ENCODE measurements at places on chromosomes 12 and 14.

- no peak for DNase-seq
Measured at GRCh38 chr14:20476776-20477175, 7.6 kb downstream of the PNP start.

DNA sequence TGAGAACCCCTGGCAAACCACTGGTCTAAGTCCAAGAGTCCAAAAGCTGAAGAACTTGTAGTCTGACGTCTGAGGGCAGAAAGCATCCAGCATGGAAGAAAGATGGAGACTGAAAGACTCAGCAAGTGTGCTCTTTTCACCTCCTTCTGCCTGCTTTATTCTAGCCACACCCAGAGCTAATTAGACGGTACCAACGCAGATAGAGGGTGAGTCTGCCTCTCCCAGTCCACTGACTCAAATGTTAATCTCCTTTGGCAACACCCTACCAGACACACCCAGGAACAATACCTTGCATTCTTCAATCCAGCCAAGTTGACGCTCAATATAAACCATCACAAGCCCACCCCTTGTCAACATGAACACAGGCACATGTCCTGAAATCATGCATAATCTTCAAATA lies 155.1 kb downstream of the CCDC59 start:
- DNase-seq: no peak

GRCh38 chr12:104490186-104490585 lies 33.4 kb downstream of the CHST11 start:
- no peak for DNase-seq

DNA sequence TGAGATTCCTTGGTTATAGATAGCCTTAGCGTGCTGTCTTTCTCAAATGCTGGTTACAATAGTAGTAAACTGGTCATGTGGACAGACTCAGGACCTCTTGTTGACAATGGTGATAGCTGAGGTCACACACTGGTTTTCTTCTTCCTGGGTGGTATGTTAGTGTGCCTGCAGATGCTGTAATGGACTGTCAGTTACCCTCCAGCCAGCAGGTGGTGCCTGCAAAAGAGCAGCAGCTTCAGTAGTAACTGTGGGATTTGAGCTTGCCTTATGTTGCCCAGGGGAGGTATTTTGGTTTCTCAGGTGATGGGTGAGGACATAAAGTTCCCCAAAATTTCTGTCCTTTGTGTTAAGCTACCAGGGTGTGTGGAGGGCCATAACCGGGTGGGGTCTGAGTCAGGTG lies 33.7 kb upstream of the SCAF11 start:
- no peak for DNase-seq

DNA sequence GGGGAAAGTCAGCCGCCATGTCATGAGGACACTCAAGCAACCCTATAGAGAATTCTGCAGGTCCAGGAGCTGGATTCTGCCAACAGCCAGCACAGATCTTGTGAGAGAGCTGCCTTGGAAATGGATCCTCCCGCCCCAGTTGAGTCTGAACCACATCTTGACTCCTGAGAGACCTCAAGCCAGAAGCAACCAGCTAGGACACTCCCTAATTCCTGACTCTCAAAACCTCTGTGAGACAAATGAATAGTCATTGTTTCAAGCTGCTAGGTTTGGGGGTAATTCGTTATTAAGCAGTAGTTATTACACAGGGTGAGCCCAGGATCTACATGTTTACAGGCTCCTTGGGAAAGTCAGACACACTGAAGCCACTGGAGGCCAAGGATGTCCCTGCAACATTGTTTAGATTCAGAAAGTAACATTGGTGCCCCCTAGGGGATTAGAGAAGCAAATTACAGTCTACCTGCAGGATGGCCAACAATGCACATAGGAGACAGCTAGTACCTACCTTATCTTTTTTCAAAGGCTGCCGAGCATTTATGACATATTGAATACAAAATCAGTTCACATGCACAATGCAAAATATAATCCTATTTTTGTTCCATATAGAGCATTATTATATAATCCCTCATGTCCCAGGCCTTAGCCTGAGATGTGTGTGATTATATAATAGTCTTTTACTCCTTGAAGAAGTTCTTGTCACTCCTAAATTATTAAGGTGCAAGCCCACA lies 57.9 kb upstream of the FICD start:
- DNase-seq: no peak

DNA sequence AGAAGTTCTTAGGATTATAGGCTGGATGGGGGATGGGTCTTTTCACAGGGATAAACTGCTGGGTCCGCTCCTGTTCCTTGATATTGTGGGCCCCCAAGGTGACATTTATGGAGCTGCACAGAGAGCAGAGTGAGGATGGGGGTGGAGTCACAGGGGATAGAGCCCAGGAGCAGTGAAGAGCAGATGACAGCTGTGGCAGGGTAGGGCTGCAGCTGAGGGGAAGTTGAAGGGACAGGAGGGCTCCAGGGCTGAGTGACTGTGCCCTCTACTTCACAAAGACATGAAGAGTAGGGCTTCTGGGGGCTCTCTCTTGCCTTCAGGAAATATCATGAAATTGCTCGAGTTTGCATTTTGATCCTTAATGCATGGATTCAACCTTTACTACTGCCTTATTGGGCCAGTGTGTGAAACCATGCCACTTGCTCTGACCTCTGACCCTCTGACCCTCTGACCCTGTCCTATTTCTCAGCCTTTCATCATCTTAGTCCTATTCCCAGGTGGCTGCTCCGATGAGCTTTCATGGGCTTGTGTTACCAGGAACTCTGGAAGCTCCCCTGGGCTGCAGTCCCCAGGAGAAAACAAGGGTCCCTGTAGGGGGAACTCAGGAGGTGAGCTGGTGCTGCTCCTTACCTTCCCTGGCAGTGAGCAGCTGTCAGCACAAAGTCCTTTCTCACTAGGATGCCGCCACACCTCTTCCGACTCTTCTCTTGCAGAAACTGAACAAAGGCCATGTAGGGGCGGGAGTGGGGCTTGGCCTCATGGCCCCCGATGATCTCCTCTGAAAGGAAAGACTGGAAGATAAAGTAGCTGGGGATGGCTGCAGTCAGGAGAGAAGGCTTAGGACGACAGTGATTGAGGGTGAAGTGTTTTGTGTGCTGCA lies 1.6 kb downstream of the GZMH start:
- DNase-seq: no peak

GRCh38 chr14:105507247-105507646 lies 16.2 kb downstream of the TEDC1 start:
- no peak for DNase-seq

- DNase-seq: no peak
Measured at GRCh38 chr12:44307506-44308168, 471.8 kb downstream of the TMEM117 start.

- no peak for DNase-seq
Measured at GRCh38 chr14:25120261-25120660, 70.3 kb upstream of the STXBP6 start.

DNA sequence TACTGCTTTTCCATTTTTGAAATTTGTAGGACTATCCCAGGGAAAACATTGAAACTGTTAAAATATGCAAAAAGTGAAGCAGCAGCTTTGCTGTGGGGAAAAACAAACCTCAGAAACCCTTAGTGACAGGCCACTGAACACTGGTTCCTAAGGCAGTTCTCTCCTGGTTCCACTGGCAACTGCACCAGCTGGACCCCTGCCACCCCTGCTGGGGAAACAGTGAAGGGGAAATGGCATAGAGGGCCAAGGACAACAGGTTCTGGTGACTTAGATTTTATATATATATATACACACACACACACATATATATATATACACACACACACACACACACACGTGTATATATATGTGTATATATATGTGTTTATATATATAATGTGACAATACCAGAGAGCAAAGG lies 16.2 kb upstream of the KRT7 start:
- no peak for DNase-seq

- DNase-seq: no peak
Measured at GRCh38 chr14:105857826-105858675, 331.7 kb downstream of the TMEM121 start.

DNA sequence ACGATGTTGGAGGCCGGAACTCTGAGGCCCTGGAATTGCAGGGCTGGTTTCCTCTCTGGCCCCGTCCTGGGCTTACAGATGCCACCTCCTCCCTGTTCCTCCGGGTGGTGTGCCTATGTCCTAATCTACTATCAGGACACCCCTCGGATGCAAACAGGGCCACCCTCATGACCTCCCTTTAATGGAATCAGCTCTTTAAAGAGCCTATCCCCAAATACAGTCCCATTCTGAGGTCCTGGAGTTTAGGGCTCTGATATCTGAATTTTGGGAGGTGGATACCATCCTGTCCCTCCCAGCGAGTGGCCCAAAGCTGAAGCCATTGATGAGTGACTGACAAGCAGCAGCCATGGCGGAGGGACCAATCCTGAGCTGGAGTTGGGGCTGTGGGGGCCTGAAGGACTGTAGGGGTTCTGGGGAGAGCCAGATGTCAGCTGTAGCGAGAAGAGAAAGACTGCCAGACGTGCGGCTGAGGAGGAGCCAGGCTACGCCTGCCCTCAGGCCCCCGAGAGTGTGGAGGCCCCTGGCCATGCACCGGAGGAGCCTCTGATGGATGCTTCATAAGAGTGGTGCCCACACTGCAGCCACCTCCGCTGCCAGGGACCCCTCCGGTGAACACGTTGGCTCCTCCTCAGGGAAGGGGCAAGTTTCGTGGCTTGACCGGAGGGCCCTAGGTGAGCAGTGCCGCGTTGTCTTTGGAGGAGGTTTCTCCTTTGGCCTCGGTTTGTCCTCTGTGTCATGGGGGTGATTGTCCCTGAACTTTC lies 100.2 kb downstream of the KIF26A start:
- no peak for DNase-seq

DNA sequence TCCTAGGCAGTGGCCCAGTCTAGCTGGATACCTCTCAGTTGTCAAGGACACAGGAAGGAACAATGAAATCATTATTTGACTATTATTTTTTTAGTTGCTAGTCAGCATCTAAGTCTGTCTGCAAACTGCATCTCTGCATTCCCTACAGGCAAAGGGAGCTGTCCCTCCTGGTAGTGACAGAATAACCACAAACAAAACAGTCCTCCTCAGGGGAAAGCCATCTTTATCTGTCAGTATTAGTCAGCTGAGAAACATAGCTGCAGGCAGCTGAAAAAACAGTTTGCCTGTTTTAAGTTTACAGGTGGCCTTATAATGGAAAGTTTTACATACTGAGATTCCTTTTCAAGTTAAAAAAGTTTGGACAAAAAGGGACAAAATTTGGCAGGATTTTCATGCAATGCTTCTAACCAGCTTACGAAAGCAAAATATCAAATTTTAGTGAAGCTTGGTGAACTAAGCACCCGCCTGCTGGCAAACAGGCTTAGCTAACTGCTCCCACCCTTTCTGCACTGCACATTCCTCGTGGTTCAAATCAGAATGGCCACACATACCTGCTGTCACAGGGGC lies 29.5 kb downstream of the SLC25A21 start:
- DNase-seq: no peak

GRCh38 chr12:96948782-96949181 lies 41.7 kb downstream of the NEDD1 start:
- no peak for DNase-seq

GRCh38 chr14:77131871-77132486 lies 9.6 kb downstream of the ZDHHC22 start:
- no peak for DNase-seq

GRCh38 chr12:46944088-46944487 lies 118.3 kb upstream of the SLC38A4 start:
- DNase-seq: no peak

DNA sequence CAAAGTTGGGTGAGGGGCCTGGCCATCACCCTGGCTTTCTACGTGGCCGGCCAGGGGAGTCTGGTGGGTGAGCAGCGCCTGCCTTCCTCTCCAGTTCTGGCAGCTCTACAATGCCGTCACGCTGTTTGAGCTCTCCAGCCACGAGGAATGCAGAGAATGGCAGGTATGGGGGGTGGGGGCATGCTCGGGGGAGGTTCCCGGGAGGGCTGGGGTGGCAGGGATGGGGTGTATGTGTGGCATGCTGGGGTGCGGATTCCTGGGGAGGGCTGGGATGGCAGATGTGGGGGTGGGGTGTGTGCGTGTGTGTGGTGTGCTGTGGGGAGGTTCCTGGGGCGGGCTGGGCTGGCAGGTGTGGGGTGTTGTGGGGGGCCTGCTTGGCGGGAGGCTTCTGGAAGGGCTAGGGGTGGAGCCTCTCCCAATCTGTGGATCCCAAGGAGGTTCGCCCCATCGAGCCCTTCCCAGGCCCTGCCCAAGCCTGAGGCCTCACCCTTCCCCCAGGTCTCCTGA lies 18.5 kb downstream of the RHOF start:
- no peak for DNase-seq

DNA sequence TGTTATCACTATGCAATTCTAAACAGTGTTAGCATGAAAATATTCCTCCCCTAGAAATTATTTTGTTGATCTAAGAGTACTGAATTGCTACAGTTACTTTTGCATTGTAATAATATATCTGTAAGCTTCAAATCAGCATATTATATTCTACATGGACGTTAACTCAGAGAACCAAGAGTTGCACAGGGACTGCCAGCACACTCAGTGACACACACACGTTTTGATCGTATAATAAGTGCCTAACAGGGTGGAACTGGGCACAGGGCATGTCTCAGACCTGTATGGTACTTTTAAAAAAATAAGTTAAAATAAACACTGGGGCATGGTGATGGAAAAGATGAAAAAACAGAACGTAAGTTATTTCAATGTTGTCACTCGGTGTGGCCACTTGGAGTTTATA lies 451.6 kb downstream of the RGS6 start:
- no peak for DNase-seq

- no peak for DNase-seq
Measured at GRCh38 chr14:69919815-69920214, 40.6 kb downstream of the SMOC1 start.

- DNase-seq: no peak
Measured at GRCh38 chr12:6950811-6951540, at the start of gene PTPN6. TSS of gene PTPN6 (plus strand) at chr12:6951356. CDS start at chr12:6951513, 157 bp downstream.

- no peak for DNase-seq
Measured at GRCh38 chr14:90499121-90499520, 102.3 kb downstream of the CALM1 start.

DNA sequence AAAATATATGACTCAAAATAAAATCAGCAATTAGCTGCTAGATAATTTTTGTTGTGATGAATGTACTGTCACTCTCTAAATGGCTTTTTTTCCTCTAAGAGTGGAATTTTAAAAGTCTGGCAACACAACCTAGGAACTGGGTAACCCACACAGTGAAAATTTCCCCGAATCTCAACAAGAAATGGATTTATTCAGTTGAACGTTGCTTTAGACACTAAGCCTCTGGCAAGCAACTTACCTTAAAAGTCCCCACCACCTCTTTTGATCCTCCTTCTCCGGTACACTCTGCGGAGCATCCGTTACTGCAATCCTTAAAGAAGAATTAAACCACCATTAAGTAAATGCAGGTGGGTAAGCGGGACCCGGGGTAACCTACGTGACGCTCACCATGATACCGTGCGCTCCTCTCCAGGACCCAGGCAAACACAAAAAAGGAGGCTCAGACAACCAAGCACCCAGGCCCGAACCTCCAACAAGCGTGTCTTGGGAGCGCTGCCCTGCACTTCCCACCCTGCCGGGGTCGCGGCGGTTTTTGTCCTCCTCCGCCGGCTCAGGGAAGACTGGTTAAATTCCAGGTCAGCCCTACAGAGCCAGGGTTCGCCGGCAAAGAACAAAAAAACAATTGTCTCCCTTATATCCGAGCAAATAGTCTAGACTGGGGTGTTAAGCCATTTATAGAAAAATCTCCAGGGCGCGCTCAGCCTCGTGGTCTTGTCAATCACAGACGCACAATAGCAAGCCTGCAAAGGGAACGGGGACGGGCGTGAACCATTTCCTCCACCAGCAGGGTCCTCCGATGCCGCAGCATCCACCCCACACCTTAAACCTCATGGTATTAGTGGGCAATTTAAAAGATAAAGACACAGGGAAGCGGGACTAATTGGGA lies 47.1 kb downstream of the BCAT1 start:
- DNase-seq: no peak

- DNase-seq: no peak
Measured at GRCh38 chr12:40261937-40262336, 37.1 kb downstream of the LRRK2 start.

Measured in NCI-H2081 treated with DMSO at 0.1 percent for 48 hours (cell line).